ENCODE measurements at places on chromosomes 12 and 14.

DNA sequence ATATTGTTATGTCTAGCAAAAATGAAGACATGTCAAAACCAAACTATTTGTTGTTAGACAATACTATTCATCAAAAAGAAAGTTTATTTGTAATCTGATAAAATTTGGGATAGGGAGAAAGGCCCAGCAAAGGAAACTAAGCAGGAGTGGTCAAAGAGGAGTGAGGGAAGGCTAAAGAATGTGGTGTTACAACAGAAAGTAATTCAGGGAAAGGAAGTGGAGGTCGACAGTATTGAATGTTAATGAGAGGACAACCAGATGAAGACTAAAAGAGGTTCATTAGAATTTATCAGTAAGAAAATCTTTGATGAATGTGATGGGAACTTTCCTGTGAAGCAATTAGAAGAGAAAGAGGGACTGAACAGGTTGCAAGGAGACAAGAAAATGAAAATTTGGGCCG is 33.9 kb downstream of the PLCZ1 start:
- no peak for DNase-seq

DNA sequence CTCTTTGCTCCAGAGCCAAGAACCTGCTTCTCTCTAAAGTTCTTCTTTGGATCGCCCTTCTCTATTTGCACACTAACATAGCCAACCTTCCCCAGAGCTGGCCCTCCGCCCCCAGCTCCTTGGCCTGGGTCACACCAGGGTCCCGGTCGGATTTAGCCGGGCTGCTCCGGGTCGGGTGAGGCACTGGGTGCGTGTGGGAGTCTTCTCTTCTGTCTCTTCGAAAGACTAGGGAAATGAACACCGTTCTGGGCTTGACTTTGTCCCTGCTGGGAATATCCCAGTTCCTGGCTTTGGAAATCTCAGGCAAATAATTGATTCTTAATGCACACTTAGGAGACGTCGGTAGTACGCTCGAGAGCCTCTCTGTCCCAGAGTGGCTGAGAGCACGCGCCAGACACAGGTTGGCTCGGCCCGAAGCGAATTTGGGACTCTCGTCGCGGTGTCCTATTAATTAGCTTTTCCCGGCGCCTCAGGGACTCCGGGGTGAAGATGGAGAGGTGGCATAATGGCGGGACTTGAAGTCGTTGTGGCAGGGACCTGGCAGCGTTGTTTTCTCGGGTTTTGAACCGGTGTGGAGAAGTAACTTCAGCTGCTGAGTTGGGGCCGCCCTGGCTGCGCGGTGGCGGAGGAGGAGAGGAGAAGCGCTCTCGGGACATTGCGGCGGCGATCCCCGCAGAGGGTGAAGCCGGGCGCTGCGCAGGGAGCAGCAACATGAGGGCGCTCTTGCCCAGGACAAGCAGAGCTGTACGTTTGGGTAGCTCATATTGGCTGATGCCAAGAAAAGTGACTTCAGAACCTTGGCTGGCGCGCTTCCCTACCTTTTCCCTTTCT is 7.5 kb downstream of the FOXG1 start:
- no peak for DNase-seq

GRCh38 chr12:23721268-23721667 is 228.2 kb downstream of the SOX5 start:
- no peak for DNase-seq

DNA sequence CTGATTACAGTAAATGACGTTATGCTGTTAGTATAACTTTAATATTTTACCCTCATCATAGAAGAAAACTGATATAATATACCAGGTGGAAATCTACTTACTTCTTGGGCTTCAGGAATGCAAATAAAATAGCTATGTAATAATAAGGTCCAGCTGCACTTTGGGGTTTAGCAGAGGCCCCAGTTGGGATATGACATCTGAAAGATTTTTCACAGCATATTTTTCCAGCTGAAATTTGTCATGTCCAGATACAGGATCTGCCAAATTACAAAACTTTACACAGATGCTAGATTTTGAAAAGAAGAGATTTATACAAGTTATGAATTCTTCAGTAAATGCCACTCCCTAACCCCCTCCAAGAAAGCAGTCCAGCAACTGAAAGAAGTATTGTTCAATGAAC is 29.2 kb upstream of the DCN start:
- DNase-seq: no peak

- no peak for DNase-seq
Observed at GRCh38 chr12:29131539-29131938, 17.5 kb upstream of the FAR2 start.

GRCh38 chr12:32549675-32550079 is 129.4 kb upstream of the DNM1L start:
- DNase-seq: no peak

DNA sequence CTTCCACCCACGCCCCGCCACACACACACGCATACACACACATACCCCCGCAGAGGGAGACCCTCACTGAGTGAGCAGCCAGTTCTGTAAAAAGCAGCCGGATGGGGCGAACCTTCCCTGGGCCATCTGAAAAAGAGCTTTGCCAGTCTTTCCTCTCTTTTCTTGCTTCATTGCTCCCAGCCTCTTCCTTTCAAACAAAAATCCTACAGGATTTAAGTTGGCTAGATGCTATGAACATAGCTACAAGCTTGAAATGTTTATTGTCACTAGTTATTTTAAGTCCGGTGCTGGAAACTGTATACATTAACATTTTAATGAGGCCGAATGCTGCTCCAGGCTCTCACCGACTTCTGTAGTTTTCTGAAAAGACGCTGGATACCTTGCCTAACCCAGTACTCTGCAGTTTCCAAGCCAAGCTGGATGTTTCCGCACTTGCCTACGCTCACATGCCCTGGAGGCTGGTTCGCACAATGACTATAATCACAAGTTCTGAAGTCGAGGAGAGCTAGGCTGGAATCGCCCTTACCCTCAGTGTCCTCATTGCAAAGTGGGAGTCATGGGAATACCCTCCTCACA is 39.2 kb downstream of the LTBP2 start:
- no peak for DNase-seq

GRCh38 chr14:101731187-101732080 is 30.1 kb upstream of the PPP2R5C start:
- DNase-seq: peak; percentile 84

DNA sequence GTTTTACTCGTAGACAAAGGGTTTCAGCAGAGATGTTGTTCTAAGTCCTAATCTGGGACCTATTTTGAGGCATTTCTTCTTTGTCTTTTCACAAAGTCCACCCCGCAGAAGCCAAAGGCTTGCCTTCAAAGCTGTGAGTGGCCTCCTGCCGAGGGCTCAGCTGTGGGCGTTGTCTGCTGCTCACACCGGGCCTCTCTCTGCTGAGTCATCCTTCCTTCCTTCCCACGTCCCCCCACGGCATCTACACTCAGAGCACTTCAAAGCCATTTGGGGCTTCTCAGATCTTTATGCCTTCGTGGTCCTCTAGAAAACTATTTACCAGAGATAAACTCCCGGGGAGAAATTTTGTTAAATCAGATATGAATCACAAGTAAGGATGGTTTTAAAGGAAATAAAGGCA is 115.9 kb upstream of the TMPO start:
- DNase-seq: peak; percentile 30

GRCh38 chr14:104973385-104974145 is 4.6 kb downstream of the AHNAK2 start:
- DNase-seq: peak; percentile 23

GRCh38 chr12:118042091-118042490 is 18.9 kb downstream of the WSB2 start:
- DNase-seq: no peak

Data from RWPE1 (cell line).